Stimulated activated CD8-positive, alpha-beta memory T cell treated with anti-CD3 and anti-CD28 coated beads, Interleukin-2, amount 100 ng/mL, for 48 hours (primary cell): ENCODE measurements at places on chromosomes 7 and 10.

DNA sequence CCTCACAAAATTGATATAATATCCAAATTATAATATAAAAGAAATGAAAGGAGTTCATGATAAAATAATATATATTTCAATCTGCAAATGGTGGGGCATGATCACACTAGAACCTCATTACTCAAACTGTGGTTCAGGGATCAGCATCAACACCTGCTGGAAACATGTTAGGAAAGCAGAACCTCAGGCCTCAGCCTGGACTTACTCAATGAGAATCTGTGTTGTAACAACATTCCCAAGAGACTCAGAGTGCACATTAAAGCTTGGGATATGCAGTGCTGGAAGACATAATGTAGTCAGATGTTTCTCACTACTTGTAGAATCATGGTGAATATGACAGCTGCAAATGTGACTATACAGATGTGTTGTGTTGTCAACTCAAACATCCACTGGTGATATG, 81.7 kb upstream of the ITPRID1 start:
- DNase-seq = no peak

- DNase-seq = no peak
Observed at GRCh38 chr10:50470798-50471582, 152.8 kb downstream of the SGMS1 start.

DNA sequence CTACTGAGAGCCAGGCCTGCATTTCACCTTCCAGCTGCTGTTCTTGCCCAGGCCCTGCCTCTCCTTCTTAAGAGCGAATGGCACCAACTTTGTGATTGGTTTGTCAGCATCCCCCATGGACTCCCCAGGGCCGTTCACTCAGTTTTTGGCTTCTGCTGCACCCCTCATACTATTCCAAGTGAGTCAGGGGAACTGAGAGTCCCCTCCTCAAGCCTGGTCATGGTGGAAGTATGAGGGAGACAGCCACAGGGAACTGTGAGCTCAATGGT, 62.4 kb upstream of the ANTXRL start:
- DNase-seq = no peak

- DNase-seq = no peak
Observed at GRCh38 chr7:47241112-47242065, 340.5 kb downstream of the TNS3 start.

DNA sequence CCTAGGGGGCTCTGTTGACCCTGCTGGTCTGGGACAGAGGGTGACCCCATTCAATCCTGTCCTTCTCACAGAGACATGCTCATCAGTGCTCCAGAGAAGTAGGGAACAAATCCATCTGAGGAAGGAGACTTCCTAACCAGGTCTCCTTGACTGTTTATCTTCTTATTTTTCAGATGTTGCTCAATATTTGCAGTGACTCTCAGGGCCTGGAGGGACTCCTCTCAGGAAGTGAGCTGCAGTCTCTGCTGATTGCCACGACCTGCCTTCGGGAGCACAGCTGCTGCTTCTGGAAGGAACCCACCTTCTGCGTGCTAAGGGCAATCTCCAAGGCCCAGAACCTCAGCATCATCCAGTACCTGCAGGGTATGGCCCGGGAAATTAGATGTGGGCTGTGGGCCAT, 41.0 kb downstream of the WDFY4 start:
- no peak for DNase-seq

GRCh38 chr7:77752016-77752415, 46.2 kb downstream of the TMEM60 start:
- DNase-seq = no peak

DNA sequence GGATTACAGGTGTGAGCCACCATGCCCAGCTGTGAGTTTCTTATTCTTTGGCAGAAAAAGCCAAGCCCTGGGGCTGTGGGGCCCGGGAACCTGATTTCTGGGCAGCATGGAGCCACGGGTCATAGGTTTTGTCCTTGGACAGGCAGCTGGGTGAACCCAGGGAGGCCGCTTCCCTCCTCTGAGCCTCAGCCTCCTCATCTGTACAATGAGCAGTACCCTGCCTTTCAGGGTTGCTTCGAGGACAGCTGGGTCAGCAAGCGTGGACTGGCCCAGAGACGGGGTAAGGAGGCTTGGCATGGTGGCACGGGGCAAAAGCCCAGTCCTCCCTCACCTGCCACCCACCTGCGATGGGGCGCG, 84.1 kb upstream of the GNA12 start:
- no peak for DNase-seq

DNA sequence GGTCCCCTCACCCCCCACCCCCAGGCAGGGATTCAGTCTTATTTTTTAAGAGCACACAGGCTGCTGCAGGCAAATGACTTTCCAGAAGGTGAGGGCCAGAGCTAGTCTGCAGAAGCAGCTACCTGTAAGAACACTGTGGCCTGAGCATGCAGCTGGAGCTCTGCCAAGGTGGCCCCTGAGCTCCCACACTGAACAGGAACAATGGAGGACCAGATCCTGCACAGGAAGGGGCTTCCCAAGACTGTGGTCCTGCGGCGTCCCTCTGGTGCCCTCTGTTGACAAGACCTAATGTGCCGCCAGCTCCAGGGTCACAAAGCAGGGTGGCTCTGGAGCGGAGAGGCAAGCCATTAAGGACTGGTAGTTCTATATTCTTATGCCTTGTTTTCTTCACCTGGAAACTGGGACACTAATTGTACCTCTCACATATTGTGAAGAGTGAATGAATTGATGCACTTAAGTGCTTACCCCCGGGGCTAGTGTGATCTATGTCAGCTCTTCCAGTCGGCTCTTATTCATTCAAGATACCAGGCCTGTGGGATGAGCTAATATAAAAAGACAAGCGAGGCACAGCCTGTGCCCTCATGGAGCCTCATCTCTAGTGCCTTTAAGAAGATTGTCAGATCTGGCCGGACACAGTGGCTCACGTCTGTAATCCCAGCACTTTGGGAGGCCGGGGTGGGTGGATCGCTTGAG, 8.0 kb upstream of the BEND7 start:
- DNase-seq = peak; percentile 7

DNA sequence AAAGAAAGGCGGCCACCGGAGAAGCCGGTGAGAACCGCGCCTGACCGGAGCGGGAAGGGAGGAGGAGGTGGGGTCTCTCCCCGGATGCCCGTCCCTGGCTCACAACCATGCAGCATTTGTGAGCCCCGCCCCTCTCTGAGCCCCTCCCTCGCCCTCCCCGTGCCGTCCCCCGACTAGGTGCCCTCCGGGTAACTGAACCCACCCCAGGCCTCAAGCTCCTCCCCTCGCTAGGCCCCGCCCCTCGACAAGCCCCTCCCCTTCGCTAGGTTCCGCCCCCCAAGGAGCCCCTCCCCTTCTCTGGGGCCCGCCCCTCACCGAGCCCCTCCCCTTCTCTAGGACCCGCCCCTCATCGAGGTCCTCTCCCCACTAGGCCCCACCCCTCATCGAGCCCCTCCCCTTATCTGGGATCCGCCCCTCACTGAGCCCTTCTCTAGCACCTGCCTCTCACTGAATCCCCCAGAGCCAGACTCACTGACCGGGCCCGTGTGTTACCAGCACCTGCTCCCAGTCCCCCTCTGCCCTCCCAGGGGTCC, 42.2 kb upstream of the HSPB1 start:
- DNase-seq = no peak

GRCh38 chr7:83267141-83267631, 104.5 kb upstream of the PCLO start:
- DNase-seq = no peak

- DNase-seq = no peak
Observed at GRCh38 chr7:95424716-95425115, 10.1 kb downstream of the PON2 start.

GRCh38 chr10:103257812-103258211, 12.1 kb downstream of the RPEL1 start:
- no peak for DNase-seq

DNA sequence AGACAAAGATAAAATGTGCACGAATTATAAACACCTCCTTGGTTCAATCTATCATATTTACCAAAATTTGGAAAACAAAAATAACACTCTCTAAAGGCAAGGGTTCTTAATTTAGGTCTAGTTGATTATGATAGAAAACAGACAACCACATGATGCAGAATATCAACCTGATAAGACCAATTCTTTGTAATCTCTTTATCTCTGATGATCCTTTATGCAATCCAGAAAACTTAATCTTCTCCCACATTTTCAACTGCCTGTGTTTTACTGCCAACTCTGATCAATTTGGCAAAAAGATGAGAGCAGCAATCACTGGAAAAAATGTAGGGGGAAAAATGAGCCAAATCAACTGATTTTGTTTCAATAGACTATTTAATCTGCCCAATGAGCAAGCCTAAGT, 148.5 kb downstream of the LRRN3 start:
- DNase-seq = no peak

DNA sequence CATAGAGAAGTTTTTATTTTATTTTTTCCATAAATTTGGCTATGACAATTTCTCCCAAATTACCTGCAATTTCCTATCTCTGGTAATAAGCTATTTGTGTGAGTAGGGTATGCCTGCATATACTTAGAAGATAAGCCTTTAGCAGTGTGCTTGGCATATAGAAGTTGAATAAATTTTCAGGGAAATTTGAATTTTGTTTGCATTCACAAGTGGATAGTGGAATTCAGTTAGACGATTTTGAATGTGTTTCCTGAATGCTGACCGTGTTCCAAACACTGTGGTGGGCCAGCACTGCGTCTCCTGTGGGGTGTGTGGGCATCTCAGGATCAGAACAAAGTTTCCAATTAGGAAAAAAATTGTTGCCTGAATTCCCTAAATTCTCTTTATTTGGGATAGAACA, 99.3 kb downstream of the PPP1R17 start:
- no peak for DNase-seq

GRCh38 chr10:59181668-59182067, 5.2 kb downstream of the PHYHIPL start:
- DNase-seq = no peak

DNA sequence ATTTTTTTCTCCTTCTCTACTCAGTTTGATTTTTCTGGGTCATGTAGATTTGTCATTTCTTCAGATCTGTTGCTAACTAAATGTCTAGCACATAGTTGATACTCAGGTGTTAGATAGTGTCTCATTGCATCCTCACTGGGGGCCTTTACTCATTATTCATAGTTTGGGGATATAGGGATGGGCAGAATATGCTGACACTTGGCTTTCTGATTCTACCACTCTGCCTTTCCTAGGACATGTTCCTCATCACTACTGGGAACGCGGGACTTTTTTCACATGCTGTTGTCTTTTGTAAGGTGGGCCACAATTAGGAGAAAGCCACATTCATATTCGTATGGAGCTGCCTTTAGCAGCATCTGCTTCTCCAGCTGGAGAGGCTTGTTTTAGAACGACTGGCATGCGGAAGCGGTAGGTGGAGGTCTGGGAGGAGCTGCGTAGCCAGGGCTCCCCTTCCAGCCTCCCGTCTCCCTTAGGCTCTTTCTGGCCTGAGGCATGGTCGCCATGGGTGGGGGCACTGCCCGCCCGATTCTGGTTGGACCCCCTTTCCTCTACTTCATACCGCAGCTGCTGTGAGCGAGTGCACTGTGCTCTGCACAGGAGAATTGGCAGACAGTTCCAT, 78.8 kb downstream of the SND1 start:
- DNase-seq = no peak

DNA sequence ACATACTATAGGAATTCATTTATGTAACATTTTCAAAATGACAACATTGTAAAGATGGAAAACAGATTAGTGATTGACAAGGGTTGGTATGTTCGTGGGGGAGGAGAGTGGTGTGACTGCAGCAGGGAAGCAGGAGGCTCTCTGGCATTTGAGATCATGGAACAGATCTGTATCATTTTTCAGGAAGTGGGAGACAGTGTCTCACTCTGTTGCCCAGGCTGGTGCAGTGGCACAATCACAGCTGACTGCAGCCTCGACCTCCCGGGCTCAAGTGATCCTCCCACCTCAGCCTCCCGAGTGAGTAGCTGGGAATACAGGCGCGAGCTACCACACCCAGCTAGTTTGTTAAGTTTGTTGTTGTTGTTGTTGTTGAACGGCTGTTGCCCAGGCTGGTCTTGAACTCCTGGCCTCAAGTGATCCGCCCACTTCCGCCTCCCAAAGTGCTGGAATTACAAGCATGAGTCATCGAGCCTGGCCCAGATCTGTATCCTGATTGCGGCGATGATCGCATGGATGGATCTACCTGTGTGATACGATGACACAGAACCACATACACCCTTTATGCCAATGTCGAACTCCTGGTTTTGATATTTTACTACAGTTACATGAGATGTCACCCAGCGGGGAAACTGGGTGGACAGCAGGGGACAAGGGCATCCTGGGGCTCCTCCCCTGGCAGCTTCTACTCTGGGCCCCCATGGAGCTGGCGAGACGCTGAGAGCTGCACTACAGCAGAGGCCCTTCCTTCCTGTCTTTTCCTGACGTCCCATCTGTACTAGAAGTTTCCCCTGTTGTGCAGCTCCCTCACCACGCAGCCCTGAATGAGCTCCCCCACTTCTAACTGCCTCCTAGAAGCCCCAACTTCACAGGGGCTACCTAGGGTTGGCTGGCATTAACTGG, 12.3 kb upstream of the CYTH3 start:
- no peak for DNase-seq

- DNase-seq = no peak
Observed at GRCh38 chr7:28853150-28853549, 105.0 kb downstream of the TRIL start.

- DNase-seq = no peak
Observed at GRCh38 chr10:60920479-60920878, 23.5 kb downstream of the RHOBTB1 start.

DNA sequence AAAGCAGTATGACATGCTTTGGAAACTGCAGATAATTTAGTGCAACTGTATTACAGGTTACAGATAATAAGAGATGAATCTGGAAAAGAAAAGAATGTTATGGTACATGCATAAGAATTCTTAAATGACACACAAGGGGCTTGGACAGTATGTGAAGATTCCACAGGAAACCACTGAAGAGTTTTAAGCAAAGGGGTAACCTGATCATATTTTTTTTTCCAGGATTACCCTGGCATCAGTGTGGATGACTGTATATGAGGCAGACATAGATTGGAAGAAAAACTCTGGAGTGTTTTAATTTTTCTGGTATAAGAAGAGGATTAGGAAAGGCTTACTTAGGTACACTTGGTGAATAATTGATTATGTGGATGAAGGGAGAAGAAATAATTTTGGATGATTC, 8.1 kb downstream of the TFPI2 start:
- DNase-seq = no peak

- no peak for DNase-seq
Observed at GRCh38 chr7:158355456-158356065, 232.1 kb downstream of the PTPRN2 start.

DNA sequence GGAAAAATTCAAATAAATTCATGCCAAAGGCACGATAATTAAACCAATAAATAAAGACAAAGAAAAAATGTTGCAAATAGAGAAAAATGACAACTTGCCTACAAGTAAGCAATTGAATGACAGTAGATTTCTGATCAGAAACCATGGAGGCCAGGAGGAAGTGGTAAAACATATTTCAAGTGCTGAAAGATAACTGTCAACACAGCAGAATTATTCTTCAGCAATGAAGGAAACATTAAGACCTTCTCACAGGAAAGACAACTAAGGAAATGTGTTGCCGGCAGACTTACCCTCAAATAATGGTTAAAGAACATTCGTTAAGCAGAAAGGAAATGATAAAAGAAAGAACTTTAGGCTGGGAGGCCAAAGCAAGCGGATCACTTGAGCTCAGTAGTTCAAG, 30.4 kb downstream of the RUNDC3B start:
- no peak for DNase-seq
